GM13977 (cell line): ENCODE measurements at places on chromosomes 6 and 20.

DNA sequence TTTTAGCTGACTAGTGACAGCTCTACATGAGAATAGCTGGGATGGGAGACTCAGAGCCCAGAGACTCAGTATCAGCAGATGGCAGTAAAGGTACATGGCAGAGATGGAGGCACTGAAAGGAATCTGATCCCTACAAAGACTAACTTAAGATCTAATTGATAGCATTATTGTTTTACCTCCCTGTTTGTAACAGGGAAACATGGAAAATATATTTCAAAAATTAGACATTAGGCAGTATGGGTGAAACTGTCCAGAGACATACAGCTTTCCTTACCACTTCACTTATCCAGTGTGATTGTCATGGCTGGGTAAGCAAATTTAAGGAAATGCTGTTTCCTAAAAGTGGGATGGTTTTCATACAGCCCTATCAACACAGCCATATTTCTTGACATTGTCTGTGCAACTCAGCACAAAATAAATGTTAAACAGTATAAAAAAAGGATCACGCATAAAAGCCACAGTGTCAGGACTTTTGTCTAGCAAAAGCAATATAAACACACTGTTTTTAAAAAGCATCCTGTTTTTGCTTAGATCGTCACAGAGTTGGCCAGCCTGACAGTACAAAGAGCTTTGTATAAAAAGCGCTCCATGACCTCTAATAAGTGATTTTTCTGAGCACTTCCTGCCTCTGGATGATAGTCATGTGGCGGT, 376.9 kb downstream of the PHF3 start:
- peak; percentile 24 for DNase-seq

GRCh38 chr20:23103284-23104018, 17.3 kb upstream of the CD93 start:
- DNase-seq, result no peak

GRCh38 chr6:153591159-153591558, 447.9 kb upstream of the OPRM1 start:
- DNase-seq, result peak; percentile 2

DNA sequence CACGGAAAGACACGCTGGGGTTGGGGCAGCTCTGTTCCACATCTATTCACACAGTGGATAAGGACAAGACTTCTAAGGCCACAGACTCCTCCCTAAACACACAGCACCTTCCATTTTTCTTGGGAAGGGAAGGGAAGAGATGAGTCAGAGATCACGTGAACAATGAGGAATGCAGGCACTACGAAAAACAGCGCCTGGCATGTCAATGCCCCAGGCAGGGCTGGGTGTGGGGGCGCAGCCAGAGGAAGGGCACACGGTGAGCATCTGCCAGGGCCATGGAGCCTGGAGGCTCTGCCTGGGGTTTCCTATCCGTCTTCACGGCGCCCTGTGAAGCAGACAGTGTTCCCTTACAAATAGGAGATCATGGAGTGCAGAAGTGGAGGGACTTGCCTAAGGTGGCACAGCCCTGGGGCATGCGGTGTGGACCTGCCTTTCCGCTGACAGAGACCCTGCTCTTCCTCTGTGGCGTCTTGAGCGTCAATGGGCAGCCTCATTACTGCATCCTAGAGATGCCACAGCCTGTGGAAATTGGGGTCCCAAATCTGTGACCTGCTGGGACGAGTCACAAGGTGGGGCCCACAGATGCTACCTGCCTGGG, 15.4 kb downstream of the UNC93A start:
- no peak for DNase-seq

DNA sequence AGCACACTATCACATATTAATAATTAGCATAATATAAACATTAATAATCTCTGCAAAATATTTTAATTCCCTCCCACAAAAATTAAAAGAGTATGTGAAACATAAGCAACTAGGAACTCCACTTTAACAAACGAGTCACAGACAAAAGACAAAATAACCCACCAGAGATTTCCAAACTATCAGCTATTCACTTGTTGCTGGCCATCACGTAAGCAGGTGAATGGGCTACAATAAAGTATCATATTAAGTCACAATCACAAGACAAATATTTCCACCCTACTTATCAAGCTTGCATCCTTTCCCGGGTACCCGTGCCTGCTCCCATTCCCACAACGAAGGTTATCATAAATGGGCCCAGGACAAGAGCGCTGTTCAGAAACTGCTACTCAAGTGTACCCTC, 2.5 kb downstream of the HDAC2 start:
- no peak for DNase-seq

DNA sequence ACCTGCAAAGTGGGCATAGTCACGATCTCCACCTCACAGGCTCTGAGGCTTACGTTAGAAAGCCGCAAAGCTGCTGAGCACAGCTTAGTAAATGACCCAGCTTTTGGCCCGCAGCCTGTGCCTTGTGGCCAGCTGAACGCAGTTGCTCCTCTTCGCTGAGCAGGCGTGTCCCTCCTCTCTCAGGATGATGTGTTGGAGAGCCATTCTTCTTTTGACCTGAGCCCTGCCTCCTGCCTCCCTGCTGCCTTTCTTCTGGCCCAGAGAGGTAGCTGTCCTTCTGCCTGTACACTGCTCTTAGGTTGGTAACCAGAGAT, 47.6 kb upstream of the MYL9 start:
- no peak for DNase-seq

GRCh38 chr6:48766349-48766748, 655.4 kb upstream of the PTCHD4 start:
- DNase-seq, result no peak

GRCh38 chr6:32196682-32197616, 4.5 kb upstream of the GPSM3 start:
- DNase-seq, result no peak

DNA sequence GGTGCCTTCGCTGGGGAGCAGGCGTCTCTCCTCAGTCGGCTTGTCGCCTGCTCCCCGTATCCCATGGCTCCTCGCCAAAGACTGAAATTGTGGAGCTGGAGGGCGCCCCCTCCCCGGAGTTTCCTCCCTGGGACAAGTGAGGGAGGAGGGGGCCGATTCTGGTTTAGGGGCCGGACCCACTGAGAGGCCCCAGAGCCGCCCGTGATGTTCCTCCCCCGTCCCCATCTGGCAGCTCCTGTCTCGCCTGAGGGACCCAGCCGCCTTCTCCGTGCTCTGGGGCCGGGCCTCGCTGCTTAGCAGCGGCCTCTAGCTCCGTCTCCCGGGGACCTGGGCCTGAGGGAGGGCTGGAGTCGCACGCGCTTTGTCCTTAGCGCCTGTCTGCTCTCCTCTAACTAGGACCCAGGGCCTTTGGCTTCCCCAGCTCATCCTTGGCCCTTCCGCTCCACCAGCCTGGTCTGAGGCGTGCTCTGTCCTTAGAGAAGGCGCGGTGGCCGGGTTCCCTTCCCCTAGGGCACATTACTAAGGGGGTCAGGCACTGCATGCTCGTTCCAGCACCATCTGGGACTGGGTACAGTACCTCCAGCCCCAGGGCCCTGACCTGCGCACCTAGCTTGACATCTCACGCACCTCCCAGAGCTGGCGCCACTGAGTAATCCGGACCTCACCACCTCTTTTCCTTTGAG, 29.7 kb downstream of the SLC12A5 start:
- DNase-seq, result peak; percentile 52

- DNase-seq, result no peak
Measured at GRCh38 chr20:13008761-13009681, at the start of gene SPTLC3. Gene SPTLC3, plus strand, starts transcription at chr20:13008972. Its CDS starts 296 bp downstream, at chr20:13009268.

DNA sequence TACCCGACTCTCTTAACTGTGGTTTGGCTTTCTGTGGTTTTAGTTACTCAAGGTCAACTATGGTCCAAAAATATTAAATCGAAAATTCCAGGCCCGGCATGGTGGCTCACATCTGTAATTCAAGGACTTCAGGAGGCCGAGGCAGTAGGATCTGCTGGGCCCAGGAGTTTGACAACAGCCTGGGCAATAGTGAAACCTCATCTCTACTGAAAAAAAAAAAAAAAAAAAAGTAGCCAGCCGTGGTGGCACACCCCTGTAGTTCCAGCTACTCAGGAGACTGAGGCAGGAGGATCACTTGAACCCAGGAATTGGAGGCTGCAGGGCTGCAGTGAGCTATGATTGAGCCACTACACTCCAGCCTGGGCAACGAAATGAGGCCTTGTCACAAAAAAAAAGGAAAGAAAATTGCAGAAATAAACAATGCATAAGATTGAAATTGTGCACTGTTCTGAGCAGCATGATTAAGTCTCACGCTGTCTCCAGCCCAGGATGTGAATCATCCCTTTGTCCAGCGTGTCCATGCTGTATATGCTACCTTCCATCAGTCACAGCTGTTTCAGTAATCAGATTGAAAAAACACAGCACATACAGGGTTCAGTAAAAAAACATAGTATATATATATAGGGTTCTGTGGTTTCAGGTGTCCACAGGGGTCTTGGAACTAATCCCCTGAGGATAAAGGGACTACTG, 40.7 kb downstream of the RGS17 start:
- DNase-seq, result no peak

- DNase-seq, result no peak
Measured at GRCh38 chr20:41657655-41658054, 39.5 kb upstream of the CHD6 start.

DNA sequence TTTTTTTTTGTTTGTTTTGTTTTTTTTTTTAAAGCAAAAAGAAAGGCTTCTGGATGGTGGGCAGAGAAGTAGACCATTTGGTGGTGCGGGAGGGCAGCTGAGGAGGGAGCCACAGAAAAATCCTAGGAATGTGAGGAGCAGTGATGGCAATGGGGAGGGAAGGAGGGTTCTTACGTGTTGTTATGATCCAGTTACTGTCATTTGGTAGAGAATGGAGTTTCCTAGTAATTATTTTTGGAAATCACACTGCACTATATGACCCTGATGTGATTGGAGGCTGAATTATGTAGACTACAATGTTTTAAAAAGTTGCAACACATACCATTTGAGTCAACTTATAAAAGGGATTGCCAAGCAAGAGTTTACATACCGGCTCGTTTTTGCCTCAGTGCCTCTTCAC, 22.1 kb downstream of the ADGRF5 start:
- no peak for DNase-seq

DNA sequence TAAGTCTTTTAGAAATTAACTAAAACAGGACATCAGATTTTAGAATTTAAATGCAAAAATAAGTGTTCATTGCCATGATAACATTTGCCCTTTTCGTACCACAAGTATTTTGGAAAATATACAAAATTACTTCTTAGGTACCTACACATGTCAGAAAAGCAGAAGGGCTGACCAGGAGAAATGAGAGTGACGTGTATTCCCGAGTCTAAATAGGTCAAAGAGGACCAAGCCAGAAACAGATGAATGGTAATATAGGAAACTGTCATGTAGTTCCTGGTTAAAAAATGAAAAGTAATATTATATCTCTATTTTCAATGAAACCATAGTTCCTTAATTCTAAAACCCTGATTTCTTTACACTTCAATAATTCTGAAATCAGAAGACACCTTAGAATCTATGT, 126.2 kb downstream of the IPCEF1 start:
- no peak for DNase-seq

- no peak for DNase-seq
Measured at GRCh38 chr20:50886184-50886790, 45.0 kb downstream of the ADNP start.

DNA sequence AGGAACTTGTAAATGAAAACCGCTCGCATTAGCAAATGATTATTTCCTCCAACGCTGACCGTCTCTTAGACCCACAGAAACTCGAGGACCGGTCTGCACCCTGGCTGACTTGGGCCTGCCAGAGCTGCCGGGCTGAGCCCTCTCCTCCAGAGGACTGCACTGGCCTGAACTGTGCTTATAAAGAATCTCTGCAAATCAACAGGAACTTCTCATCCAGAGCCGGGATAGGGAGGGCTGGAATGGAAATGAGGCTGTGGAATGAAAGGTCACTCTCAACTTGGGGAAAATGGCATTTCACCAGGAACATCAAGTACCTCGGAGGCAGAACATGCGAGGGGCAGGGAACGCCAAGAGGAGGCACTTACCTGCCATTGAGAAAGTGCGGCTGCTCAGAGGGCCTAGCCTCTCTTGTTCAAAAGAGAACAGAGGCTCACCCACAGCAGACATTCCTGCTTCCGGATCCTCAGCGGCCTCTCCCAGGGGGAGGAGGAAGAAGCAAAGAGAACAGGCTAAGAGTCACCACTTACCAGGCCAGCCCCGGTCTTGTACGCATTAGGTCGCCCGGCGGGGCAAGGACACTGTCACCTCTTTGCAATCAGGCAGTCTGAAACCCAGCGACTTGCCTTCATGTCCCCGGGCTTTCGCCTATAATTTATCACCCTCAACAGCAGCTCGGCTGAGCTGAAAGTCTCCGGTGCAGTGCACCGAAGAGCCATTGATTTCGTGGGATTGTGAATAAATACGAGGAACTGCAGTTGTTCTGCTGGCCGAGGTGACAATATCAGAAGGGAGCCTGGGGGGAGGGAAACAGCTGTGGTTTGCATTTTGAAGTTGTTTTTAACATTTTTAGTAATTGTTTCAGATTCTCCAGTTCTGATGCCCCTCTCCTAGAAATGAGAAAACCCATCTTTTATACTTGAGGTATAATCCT, 37.6 kb downstream of the ZMYND8 start:
- DNase-seq, result no peak

GRCh38 chr6:137313928-137314855, 95.0 kb upstream of the IFNGR1 start:
- DNase-seq, result peak; percentile 52

DNA sequence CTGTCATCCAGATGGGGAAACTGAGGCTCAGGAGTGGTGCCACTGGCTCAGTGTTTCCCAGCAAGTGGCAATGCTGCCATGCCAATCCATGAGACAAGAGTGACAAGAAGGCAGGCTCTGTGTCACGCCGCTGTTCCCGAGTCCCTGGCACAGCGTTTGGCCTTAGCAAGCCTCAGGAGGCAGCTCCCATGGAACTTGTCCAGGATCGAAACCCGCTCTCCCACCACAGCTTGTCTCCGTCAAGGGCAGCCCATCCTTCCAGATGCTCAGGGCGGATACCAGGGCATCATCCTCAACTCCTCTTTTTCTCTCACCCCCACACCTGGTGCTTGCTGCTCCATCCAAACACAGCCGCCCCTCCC, 110.6 kb upstream of the PTPN1 start:
- no peak for DNase-seq
